Liver (tissue), 10 donors: ENCODE measurements at places on chromosomes 16 and 17. TPM values are rescaled to one million over a fixed set of nuclear protein-coding genes. Genes with fewer than 3 reads are reported as not detected.

FBXW10 gene
- 0.20 TPM for polyA plus RNA-seq

SGSM2 gene
- polyA plus RNA-seq, result 5.5 TPM

DNA sequence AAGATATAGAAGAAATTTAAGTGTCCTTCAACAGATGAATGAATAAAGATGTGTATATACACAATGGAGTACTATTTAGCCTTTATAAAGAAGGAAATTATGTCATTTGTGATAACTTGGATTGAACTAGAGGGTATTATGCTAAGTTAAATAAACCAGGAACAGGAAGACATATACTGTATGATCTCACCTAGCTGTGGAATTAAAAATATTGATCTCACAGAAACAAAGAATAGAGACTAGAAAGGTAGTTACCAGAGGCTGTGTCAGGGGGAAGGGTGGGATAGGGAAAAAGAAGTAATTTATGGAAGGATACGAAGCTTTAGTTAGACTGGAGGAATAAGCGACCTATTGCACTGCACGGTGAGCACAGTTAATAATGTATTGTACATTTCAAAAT, 5.4 kb upstream of the ZNF267 start:
- H3K27me3 ChIP-seq, result no peaks in the 10 kb centered on the region
- H3K27ac ChIP-seq, result no peak overlapping the region
- H3K4me3 ChIP-seq, result no peak overlapping the region

EPN3 gene
- polyA plus RNA-seq, result not detected

CTRL gene
- 0.09 TPM for polyA plus RNA-seq

G6PC1 gene
- 84.7 TPM for polyA plus RNA-seq

PIMREG gene
- 0.10 TPM for polyA plus RNA-seq
